ENCODE measurements at places on chromosomes 6 and 20. TPM values are rescaled to one million over a fixed set of nuclear protein-coding genes. Genes with fewer than 3 reads are reported as not detected.

- DNase-seq, result no peak
Measured at GRCh38 chr6:46882645-46883044, 39.1 kb downstream of the ADGRF5 start.

DNA sequence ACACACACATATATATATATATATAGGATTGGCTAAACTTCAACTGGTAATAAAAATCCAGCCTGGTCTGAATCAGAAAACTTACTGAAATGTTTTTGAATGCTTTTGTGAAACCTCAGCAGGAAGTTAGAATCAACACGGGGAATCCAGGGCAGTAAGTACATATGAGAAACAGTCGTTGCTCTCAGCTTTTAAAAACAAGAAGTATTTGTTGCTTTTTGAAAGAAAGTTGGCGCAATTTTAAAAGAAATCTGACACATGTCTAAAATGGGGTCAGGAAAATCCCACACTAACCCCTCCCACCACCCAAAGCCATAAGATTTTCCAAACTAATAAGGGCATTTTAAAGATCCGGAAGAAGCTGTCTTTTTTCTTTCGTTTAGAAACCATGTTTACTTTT is 11.5 kb upstream of the CCDC170 start:
- no peak for DNase-seq

- DNase-seq, result no peak
Measured at GRCh38 chr20:2794202-2794748, 6.2 kb downstream of the CPXM1 start.

DNA sequence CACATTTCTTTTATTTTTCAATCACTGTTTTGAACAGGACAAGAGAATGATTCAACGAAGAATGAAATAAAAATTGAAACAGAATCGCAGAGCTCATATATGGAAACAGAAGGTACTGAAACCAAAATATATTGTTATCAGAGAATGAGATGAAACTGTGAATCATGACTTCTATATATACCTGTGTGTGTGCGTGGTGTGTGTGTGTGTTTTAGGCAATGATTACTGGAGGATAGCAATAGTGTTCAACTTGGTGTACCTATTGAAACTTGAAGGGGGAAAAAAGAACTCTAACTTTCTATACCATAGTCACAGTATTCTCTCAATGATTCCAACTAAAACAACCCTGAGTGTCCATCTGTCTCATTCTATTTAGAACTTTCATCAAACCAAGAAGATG is 586.6 kb downstream of the KIF16B start:
- DNase-seq, result no peak

GRCh38 chr20:57628047-57628961 is 8.1 kb upstream of the ZBP1 start:
- no peak for DNase-seq

DNA sequence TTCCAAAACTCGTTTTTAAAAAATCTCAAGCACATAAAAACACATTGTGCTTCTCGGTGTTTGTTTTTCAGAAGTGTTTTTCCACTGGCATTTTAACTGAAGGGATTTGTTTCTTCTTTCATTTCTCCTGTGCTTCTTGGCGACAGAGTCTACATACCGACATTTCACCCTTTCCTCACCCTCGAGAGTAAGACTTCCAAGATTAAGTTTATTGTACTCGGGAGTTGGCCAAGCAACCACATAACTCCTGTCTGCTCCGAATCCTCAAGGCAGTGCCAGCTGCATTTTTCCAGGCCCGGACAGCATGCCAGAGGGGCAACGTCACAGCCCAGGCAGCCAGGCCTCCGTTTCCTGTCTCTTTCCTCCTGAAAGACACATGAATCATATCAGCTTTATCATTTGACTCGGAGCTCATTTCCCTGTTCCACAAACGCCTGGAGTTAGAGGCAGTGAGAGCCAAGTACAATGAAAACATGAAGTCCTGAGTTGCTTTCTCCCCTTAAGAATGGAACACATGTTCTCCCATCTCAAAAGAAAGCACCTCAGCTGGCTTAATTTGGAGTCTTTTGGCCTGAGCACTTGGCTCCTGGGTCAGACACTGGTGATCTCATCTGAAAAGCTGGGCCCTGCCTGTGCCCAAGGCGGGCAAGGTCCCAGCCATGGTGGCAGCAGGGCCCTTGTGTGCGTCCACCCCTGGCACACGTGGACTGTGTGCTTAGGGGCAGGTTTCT is 23.2 kb upstream of the FAM50B start:
- DNase-seq, result peak; percentile 95

WFDC10B gene
- total RNA-seq, result not detected

BPIFA1 gene
- total RNA-seq, result not detected
